Stimulated activated CD4-positive, alpha-beta T cell treated with anti-CD3 and anti-CD28 coated beads, Interleukin-2, amount 100 ng/mL, for 24 hours (primary cell): ENCODE measurements at places on chromosomes 6 and 20.

DNA sequence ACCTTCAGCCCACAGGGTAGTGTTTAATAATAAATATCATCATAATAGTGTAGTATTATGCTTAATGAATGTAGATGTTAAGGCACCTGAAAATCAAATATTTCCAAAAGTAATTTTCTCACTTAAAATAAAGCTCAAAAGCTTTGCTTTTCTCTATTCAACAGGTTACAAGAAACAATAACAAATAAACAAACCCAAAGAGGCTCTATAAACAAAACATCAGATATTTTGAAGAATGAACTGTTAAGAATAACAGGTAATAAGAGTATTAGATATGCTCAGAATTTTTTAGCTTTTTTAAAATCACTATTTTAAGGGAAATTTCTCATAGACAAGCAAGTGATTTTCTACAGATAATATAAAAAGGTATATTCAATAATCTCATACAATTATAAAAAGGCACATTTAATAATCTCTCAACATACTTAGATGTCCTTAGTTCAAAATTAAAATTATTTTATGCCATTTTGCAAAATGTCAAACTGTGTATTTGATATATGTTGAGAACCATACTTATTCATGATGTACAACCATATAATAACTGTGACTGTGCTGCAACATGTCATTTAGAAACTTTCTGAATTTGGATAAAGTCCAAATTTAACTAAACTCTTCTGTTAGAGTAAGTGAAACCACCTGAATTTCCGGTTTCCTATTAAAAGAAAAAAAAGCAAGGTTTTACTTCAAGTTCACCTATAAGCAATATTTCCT is 35.8 kb downstream of the PHIP start:
- DNase-seq, result no peak

DNA sequence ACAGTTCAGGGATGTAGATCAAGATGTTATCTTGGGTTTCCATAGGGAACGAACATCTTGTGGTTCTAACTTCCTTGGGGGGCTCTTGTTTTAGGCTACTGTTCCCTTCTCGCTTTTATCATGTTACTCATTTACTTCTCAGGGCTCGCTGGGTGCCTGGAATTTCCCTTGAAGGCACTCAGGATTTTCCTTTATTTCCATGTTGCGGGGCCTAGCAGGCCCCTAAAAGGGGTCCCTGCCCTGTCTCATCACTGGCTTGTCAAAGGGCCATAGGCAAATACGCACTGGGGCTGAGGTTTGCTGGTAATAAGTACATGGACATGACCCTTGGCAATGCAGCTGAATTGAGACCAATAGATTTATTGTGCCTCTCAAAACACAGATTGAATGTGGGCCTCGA is 262.3 kb downstream of the CDH4 start:
- no peak for DNase-seq

DNA sequence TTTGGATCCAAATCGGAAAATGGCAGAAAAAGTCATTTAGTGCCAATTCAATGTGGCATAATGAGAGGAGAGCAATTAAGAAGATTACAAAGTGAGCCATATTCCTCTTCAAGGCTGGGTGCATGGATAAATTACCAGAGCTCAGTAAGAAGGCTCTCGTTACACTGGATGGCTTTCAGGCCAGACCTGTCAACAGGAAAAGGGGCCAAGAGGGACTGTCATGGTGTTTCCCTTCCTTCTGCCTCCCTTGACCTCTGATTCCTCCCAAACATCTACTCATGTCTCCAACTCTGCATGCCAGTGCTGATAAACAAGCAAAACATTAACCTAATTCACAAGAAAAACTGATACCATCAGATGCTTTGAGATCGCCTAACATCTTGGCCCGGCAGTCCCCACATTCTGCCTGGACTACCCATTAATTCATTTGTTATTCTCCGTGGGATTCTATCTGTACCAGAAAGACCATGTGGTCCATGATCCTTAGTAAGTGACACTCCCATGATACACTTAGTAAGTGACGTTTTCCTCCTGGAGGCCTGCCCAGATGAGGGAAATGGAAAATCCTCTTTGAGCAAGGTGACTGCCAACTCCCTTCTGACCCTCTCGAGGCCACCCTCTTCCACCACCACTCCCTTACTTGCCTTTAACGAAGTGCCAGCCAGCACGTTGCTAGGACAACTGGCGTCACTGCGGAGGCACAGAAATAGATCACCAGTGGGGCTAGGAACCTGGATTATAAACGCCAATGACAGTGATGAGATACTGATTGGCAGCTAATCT is 239.2 kb downstream of the GMPR start:
- DNase-seq, result no peak

- no peak for DNase-seq
Observed at GRCh38 chr6:5996714-5997419, 9.9 kb downstream of the NRN1 start.
